Activated CD4-positive, CD25-positive, alpha-beta regulatory T cell treated with anti-CD3 and anti-CD28 coated beads, Interleukin-2, amount 50 U/mL, for 16 hours (primary cell): ENCODE measurements at places on chromosomes 11 and 22.

DNA sequence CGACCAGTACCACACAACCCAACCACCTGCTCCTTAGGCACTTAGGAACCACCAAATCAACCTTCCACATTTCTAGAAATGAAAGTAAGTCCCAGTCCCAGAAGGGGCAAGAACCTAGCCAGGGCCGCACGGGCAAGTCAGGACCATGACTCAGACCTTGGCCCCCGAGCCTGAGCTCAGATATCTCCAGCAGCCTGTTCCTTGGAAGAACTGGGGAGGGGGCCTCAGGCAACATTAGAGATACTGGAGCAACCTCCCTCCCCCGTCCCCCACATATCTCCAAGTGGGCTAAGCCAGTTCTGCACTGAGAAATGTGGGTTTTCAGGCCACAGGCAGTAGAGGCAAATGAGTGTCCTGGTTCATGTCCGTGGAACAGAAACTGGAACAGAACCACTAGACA, 7.7 kb downstream of the ARAP1 start:
- no peak for DNase-seq

DNA sequence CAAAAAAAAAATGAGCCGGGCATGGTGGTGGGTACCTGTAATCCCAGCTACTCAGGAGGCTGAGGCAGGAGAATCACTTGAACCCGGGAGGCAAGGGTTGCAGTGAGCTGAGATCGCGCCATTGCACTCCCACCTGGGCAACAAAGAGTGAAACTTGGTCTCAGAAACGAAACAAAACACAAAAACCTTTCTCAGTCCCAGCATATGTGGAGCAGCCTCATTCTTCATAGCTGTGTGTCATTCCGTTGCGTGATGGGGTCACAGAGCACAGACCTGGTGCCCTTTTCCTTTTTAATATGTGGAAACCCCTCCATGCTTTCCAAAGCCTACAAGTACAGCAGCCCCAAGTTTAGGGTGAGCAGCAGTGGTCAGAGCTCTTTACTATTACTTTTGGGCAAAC, 13.7 kb downstream of the PEX26 start:
- no peak for DNase-seq

- DNase-seq = no peak
These were observed 19.2 kb downstream of the CPT1A start for GRCh38 chr11:68822546-68822945.

GRCh38 chr22:29621761-29622526, 18.5 kb downstream of the NF2 start:
- no peak for DNase-seq

- DNase-seq = no peak
These were observed 266.5 kb downstream of the TENM4 start for GRCh38 chr11:79174045-79175008.

DNA sequence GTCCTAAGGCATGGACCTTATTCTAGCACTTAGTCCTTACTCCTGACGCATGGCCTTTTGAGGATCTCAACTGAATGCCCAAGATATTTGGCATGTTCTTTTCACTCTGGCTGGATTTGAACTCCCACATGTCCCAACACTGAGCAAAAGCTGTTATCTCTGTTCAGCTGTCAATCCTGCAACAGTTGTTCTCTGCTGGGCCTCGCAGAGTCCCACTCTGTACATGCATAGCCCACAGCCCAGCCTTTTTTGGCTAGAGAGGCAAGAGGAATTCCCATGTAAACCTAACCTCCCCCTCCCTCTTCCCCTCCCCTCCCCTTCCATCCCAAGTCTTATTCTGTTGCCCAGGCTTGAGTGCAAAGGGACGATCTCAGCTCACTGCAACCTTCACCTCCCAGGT, 21.8 kb upstream of the DRG1 start:
- DNase-seq = no peak

DNA sequence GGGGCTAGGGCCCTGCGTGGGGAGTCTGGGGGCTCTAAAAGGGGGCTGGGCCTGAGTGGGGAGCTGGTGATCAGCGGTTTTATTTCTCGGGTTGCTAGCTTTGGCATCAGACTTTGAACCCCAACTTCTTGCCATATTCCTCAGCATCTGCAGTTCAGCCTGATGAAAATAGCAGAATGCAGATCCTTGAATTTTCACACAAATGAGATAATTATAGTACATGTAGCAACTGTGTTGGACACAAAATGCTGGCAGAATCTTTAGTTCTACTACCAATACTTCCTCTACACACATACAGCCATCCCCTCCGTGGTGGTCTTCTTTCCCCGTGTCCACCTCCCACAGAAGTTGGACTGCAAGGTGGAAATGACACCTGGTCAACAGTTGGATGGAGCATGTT, 1.5 kb downstream of the ZC3H7B start:
- no peak for DNase-seq

GRCh38 chr11:102347462-102348370, 702 bp downstream of the BIRC2 start:
- DNase-seq = no peak

- DNase-seq = no peak
These were observed 19.3 kb downstream of the MYH9 start for GRCh38 chr22:36368359-36368983.

DNA sequence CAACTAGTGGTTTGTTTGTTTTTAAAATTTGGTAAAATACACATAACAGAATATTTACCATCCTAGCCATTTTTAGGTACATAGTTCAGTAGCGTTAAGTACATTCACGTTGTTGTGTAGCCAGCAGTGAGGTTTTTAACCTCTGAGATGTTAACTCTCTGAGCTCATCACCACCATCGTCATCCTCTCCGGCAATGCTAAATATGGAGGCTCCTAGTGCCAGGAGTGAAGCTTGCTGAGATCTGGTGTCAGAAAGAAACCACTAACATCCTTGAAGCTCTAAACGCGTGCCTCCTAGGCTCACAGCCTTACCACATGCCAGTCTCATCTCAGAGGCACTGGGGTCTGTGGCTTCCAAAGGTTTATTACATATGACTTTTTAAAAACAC, 330.2 kb upstream of the B3GAT1 start:
- no peak for DNase-seq

DNA sequence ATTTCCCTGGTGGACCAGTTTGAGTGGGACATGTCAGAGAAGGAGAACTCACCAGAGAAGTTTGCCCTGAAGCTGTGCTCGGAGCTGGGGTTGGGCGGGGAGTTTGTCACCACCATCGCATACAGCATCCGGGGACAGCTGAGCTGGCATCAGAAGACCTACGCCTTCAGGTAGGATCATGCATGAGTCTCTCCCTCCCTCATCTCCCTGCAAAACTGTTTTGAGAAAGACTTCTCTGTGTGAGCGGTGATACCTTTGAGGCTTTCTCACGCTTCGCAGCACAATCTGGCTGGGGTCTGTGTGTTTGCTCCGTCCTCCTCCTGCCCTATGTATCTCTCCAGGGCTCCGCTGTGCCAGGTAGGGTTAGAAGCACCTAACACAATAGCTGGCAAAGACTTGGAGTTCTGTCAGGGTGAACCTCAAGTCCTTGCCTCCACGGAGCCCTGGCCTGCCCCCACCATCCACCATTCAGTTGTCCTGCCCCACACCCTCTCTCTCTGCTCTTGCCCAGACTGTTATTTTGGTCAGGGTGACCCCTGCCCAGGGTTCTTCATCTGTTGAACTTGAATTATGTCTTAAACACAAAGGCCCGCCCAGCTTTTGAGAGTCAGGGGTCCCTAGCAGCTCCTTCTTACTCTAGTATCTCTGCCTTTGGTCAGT, 13.4 kb downstream of the DERL3 start:
- DNase-seq = no peak

DNA sequence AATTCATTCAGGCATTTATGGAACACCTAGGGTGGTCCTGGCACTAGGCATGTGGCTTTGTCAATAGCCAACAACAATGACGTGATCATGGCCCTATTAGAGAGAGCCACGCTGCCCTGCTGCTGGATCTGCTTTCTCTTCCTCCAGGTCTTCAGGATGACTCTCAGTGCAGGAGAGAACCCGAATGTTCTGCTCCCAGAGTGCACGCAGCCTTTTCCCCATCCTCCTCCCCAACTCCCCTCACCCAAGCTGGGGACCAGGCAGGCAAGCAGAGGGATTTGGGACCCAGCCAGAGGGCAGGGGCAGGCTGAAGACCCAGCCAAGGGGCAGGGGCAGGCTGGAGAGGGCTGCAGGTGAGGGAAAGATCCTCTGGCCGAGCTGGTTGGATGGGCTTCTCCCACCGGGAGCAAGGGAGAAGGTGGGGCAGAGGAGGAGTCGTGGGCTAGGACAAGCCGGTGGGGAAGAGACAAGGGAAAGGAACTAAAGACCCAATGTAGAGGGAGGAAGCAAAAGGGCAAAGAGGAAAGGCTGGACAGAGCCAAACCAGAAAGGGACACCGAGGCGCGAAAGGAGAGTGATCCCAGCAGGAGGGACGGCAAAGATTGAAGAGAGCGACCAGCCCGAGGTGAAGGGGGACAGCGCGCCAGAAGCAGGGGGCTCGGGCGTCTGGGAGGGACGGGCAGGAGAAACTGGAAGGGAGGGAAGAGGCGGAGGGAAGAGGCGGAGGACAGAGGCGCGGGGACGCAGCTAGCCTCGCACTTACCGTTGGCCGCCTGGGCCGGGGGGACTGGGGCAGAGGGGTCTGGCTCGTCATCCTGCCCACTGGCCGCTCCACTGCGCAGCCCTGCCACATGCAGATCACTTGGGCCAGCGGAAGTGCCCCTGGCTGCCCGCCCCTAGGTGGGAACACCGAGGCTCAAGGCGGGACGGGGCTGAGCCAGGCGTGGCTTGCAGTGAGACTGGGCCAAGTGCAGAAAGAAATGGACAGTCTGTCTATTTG, at the start of gene KCTD14:
KCTD14 (minus strand) TSS at position 880 of the 1,000 bp plus-strand sequence; CDS start at position 853, 27 bp downstream.
- DNase-seq = no peak

DNA sequence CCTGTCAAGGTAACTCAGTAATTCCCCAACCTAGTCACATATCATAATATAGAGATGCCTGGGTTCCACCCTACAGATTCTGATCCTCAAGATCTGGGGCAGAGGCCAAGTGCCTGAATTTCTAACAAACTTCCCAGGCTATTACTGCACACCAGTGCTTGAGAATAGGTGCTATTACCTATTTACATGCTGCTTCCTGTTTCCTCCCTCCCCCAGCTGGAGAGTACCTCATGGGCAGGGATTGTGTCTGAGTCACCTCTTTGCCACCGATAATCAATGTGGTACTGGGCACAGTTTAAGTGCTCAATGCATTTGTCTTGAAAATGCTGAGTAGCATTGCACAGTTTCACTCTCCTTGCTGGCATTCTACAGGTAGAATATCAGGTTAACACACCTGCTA, 582.2 kb upstream of the CADM1 start:
- DNase-seq = no peak

- no peak for DNase-seq
These were observed 5.6 kb downstream of the LIPT2 start for GRCh38 chr11:74487875-74488274.

DNA sequence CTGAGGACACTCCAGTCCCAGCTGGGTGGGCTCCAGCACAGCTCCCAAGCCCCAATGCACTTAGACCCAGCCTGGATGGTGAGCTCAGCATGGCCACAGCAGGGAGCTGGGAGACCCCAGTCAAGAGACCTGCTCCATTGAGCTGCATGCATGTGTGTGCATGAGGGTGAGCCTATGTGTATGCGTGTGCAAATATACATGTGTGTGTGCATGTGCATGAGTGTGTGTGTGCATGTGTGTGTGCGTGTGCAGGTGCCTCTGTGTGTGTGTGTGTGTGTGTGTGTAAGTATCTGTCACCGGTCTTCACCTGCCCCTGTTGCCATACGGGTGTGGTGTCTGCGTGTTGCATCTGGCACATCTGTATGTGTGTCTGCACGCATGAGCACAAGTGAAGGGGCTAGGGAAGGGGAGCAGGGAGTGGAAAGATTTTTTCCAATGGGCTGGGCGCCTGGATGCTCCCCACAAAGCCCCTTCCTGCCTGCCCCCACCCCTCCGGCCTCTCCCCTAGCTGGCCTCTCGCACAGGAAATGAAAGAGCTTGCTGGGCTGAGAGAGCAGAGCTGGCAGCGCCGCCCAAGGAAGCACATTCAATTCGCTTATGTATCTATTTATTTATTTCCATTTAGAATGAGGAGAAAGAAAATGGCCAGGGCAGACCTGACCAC, 4.1 kb downstream of the TSPAN32 start:
- no peak for DNase-seq

DNA sequence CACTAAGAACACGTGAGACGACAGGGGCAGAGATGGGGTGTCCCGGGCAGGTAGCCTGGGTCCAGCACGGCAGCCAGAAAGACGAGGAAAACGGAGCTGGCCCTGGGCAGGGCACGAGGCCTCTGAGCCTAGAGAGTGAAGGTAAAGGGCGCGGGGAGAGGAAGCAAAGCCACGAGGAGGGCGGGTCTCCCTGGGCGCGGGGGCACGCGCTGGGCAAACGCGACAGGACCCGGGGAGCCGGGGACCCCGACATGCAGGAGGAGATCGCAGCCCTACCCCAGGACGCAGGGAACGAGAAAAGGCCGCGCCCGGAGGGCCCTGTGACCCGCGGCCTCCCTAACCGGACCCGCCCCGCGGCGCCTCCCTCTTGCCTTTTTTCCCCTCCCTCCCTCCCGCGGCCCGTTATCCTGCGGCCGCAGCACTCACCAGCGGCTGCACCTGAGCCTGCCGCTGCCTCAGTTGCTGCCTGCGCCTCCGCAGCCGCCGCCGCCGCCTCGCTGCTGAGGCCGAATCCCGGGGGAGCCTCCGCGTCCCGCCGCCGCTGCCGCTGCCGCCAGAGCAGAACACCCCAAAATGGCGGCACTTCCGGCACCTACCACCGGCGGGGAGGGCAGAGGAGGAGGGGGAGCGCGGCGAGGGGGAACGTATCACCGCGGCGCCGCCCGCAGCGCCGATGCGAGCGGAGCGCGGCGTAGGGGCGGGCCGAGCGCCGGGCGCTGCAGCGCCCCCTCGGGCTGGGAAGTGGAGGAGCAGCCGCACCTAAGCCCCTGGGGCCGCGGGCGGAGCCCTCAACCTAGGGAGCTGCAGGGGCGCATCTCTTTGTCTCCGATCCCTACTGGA, at the start of gene CELF1:
CELF1 (minus strand) TSS at position 567 of the 840 bp plus-strand sequence. CDS start 53,609 bp downstream, outside the sequence.
- peak; percentile 89 for DNase-seq

GRCh38 chr11:22203281-22203680, 10.4 kb downstream of the ANO5 start:
- DNase-seq = no peak

GRCh38 chr22:41242396-41243117, 1.8 kb upstream of the CHADL start:
- no peak for DNase-seq

DNA sequence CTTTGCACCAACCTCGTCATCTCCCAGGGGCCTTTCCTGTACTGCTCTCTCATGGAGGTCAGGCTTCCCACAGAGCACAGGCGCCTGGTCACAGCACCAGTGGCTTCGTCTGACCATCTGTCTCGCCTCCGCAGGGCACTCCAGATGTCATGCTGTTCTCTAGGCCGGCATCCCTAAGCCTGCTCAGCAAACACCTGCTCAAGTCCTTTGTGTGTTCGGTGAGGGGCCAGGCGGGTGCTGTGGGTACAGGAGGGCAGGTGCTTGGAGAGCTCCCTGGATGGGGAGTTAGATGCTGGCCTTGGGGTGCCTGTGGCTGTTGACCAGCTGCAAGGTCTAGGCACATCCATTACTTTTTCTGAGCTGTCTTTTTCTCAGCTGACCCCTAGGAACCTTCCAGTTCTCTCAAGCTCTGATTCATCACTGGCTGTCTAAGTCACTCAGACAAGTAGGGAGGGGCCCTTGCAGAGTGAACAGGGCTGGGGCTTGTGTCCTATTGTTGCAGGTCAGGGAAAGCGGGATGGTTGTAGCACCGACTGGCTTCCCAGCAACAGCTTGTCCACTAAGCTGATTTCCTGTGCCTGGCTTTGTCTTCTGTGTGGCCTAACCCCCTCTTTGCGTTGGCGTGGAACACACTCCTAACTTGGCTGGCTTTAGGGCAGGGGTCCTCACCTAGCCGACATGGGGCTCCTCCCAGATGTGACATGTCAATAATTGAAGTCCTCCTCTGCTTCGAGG, 9.2 kb downstream of the CLDN5 start:
- DNase-seq = no peak

- DNase-seq = no peak
These were observed 10.7 kb downstream of the PTPN5 start for GRCh38 chr11:18780896-18781295.

- no peak for DNase-seq
These were observed 801 bp upstream of the TXNRD2 start for GRCh38 chr22:19942157-19943081.
